ENCODE measurements at places on chromosomes 13 and 19.

DNA sequence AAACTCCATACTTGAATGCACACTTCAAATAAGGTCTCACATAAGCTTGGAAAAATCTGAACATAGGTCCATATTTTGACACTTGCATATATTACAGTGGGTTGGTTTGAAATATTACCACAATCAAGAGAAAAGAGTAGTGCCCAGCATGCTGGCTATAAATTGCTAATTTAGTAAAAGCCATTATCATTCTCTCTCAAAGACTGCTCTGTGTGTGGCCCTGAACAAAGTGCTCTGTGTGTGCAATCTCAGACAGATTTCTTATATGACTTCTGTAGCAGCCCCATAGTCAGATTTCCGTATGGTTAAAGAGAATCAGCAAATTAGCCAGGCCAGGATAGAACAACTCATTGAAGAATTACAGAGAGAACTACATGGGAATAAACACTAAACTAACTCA lies 78.2 kb downstream of the LIG4 start:
- DNase-seq: no peak

- DNase-seq: peak; percentile 95
Measured at GRCh38 chr19:12696366-12697335, at the start of gene FBXW9. Gene FBXW9 (minus strand): TSS chr19:12696631. CDS start chr19:12696581, 50 bp downstream.

DNA sequence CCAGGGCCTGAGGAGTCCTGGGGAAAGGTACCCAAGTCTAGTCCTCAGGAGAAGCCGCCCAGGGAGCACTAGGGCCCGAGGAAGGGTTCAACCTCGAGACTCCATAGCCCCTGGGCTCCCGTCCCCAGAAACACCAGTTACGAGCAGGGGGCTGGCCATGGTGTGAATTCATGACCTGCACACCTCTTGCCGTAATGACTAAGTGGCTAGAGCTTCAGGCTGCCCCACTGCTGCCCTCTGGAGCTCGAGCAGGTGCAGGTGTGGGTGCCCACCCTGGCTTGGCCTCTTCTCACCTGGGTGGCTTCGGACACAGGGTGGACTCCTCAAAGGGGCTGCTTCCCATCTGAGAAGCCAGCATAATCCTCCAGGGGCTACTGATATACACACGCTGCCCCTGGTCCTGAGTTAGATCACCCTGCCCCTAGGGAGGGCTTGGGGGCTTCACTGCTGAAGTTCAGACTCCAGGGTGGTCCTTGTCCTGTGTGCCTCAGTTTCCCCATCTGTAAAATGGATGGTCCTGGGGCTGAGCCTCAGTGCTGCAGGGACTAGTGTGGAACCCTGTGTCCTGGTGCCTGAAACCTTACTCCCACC lies 13.6 kb downstream of the SPC24 start:
- no peak for DNase-seq

DNA sequence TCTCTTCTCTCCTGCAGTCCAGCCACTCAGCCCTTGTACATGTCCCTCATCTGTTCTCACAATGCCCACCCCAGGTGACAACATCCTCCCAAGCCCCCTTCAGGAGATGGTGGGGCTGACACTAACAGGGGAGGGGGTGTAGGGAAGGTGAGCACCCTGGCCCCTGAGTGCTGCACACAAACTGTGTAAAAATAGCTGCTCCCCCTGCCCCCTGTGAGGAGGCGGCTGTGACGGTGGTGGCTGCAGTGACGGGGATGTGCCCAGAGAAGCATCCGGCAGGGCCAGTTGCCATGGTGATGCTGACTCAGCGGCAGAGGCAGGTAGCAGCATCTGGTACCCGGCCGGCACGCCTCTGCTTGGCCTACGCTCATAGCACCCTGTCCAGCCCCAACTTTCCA lies 13.0 kb upstream of the JUND start:
- DNase-seq: no peak

DNA sequence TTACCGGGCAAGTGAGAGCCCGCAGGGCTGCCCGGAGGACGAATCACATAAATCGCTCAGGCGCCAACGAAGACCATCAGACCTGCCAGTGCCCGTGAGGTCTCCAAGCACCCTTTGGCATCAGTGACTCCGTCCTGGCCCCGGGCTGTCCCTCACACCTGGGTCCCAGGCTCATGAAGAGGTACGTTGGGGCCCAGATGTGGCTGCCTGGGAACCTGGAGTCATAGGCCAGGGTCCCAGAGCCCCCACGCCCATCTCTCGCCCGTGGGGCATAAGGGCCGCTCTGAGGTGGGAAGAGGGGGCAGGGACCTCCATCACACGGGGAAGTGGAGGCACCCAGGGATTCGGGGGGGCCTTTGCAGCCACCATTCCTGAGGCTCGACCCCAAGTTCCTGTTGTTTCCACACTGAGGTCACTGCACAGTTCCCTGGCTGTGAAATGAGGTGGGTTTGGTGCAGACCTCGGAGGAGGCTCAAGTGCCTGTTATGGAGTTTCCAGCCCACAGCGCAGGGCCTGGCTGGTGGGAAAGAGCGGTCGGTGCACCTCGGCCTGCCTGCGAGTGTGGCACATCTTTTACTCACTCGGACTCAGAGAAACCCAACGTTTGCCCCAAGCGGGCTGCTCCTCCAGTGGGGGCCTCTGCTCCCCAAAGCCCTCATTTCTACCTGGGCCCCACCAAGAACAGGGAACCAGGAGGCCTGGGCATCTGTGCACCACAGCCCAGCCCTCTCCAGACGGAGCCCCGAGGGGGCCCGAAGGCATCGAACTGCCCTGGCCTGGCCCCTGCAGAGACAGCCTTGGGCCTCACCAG lies 35.9 kb upstream of the C13orf46 start:
- DNase-seq: no peak

- DNase-seq: no peak
Measured at GRCh38 chr19:30390356-30390988, 18.3 kb downstream of the ZNF536 start.

- no peak for DNase-seq
Measured at GRCh38 chr19:50203281-50204080, at the start of gene MYH14. Gene MYH14 (plus strand): TSS chr19:50203622. CDS start chr19:50210366, 6,744 bp downstream.

- DNase-seq: no peak
Measured at GRCh38 chr19:49690656-49691242, at the start of gene CPT1C. Gene CPT1C (plus strand): TSS chr19:49691116. CDS start chr19:49692253, 1,137 bp downstream.

GRCh38 chr13:97241761-97242160 lies 19.6 kb downstream of the MBNL2 start:
- DNase-seq: no peak

GRCh38 chr13:26257049-26257448 lies 3.1 kb downstream of the CDK8 start:
- DNase-seq: no peak

DNA sequence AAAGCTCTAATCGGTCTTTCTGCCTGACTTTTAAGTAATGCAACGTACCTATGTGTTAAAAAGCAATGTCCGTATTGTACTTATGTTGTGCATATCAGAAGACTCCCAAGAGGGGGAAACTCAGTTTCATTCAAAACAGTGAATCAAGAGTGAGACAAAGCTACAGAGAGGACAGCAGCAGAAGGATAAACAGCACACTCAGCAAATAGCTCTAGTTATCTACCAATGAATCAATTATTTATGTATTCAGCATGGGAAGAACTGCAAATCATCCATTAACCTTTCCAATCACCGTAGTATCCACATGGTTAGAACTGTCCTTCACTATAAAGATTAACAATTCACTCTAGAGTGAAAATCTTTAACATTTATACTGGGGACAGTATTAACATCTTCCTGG lies 36.7 kb upstream of the SOHLH2 start:
- DNase-seq: no peak

- no peak for DNase-seq
Measured at GRCh38 chr13:97478247-97478646, 44.3 kb downstream of the RAP2A start.

- DNase-seq: no peak
Measured at GRCh38 chr19:10544242-10544752, 593 bp downstream of the ATG4D start.

All from GM12864 (cell line).